Stimulated activated memory B cell treated with anti-CD40 and anti-IgM and Interleukin-4, amounts not matched to agents 10 μg/mL and 1 μg/mL and 100 μg/mL, for 72 hours (primary cell): ENCODE measurements at places on chromosomes 13 and 19.

- no peak for ATAC-seq
Measured at GRCh38 chr19:18415178-18415867, 3.9 kb upstream of the SSBP4 start.

DNA sequence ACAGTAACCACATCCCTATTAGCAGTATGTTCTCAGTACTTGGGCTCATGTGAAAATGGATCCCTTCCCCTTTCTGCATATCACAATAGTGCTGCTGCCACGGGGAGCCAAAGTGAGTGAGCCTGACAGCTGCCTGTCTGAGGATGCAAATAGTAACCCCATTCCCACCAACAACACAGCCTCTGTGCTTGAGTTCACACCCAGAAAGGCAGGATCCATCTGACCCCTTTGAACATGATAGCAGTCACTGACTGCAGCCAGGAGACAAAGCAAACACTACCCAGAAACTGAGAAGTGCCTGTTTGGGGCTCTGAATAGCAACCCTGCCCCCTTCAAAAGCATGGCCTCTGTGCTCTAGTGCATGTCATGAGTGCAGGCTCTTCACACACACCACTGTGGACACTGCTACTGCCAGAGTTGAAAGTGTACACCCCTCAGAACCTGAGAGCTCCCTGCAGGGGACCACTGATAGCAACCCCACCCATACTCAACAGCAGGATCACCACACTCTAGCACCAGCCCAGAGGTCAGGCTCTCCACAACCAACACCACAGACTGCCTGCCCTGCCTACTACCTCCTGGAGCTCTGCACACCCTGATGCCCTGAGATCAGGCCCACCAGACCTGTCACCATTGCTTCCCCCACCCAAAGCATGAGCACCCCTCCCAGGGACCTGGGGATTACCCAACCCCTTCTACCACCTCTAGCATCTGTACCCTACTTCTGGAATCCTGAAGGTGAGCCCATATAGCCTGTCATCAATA, 1563.5 kb upstream of the PRR20A start:
- ATAC-seq: no peak

GRCh38 chr13:111924678-111925075, 142.3 kb upstream of the SOX1 start:
- ATAC-seq: no peak

GRCh38 chr13:84609716-84610115, 727.4 kb upstream of the SLITRK1 start:
- no peak for ATAC-seq

- ATAC-seq: no peak
Measured at GRCh38 chr13:76286178-76286577, 600.0 kb downstream of the KCTD12 start.

DNA sequence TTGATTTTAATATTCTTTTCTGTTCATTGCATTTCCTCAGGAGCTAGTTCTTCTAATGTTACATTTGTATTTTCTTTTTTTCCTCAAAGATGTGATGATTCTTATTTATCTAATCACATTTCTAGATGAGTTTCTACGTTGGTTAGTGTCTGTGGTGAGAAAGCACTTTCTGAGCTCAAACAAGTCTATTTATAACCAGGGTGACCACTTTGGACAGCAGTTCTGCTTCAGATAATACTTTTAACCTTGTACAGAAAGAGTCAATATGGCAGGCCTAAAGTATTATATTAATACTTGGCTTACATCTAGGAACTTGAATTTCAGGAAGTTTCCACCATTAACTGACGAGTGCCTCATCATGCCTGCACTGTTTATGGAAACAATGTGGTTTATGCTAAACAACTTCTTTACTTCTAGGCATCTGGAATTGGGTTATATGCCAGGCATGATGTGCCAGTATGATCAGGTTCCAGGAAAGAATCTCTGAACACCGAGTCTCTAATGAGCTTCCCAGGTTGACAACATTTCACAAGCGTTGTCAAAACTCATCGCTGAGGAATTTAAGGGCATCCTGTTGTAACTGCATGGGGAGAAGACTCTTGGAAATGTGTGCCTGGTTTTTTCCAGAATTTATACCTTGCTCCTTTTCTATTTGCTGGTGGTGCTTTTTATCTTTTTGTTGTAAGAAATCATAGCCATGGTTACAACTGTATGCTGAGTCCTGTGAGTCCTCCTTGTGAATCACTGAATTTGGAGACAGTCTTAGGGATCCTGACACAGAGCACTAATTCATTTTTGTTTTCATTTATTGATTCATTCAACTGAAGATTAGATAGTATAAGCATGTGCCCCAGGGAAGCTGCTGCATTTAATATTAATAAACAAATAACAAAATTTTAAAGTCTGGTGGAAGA, 344.4 kb upstream of the PCDH9 start:
- no peak for ATAC-seq

DNA sequence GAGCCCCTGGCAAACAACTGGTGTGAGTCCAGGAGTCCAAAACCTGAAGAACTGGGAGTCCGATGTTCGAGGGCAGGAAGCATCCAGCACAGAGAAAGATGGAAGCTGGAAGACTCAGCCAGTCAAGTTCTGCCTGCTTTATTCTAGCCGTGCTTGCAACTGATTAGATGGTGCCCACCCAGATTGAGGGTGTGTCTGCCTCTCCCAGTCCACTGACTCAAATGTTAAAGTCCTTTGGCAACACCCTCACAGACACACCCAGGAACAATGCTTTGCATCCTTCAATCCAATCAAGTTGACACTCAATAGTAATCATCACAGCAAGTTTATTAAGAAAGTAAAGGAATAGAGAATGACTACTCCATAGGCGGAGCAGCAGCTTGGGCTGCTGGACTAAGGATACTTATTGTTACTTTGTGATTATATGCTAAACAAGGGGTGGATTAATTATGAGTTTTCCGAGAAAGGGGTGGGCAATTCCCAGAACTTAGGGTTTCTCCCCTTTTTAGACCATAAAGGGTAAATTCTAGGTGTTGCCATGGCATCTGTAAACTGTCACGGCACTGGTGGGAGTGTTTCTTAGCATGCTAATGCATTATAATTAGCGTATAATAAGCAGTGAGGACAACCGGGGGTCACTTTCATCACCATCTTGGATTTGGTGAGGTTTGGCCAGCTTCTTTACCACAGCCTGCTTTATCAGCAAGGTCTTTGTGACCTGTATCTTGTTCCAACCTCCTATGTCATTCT, 65.6 kb upstream of the KCTD15 start:
- ATAC-seq: no peak

DNA sequence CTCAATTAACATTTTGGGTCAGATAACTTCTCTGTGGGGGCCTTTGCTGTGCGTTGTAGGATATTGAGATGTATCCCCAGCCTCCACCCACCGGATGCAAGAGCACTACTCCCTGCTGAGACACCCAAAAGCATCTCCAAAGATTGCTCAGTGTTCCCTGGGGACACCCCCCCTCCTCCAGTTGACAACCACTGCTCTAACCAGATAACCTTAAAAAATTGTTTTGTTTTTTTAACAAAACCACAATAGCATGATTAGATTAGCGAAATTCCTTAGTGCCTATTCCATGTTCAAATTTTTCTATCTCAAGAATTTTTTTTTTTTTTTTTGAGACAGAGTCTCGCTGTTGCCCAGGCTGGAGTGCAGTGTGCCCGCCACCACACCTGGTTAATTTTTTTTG, 2.6 kb upstream of the EPN1 start:
- ATAC-seq: no peak

GRCh38 chr19:56993851-56994250, 125.9 kb upstream of the USP29 start:
- ATAC-seq: no peak

GRCh38 chr19:44947041-44947581, 1.3 kb downstream of the APOC2 start:
- ATAC-seq: no peak

DNA sequence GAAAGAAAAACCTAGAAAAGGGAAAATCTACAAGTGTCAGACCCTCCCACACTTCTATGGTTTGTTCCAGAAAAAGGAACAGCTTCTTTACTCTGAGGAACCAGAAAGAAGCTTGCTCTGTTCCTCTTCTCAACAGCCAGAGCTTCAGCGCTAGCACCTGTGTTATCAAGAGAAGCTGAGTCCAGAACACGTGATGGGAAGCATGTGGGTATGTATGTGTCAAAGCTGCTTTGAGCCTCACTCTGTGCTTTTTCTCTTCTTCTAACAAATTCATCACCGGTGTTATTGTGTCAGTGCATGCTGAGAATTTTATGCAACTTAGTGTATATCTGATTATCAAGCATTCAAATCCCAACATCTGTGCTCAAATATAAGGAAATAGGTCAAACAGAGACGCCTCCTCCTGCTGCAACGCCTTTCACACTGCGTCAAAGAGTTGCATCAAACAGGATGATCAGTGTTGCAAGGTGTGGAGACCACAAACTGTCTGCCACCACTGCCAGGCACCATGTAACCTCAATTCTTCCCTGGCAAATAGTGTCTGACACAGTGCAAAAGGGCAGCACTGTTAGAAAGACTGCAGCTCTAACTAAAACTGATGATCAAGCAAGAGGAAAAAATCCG, 83.9 kb downstream of the LRRC63 start:
- peak; percentile 92 for ATAC-seq

DNA sequence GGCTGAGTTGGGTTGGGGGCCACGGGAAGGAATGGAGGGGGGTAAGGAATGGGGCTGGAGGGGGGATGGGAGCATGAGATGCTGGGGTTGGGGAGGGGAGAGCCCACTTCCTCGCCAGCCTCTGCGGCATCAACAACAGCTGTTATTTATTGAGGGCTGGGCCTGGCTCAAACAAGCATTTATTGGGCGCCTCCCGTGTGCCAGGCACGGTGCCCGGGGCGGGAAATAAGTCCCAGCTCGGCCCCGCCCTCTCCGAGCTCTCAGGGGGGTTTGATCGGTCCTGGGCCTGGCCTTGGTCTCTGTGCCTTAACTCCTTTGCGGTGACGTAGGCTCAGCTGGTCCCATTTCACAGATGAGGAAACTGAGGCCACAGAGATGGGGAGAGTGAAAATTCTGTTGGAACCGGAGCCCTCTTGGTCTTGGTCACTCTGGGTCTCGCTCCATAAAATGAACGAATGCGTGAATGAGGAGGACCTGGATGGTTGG, 919 bp upstream of the ADAMTS10 start:
- no peak for ATAC-seq

DNA sequence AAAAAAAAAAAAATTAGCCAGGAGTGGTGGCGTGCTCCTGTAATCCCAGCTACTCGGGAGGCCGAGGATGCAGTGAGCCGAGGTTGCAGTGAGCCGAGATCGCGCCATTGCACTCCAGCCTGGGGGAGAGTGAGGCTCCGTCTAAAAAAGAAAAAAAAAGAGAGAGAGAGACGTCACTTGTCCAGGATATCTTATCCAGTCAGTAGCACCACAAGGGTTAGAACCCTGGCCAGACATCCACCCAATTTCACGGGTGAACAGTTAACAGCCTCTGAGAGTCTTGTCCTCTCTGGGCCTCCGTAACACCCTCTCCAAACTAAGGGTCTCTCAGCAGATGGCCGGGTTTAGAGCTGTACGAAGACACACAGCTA, 917 bp upstream of the CLPTM1 start:
- ATAC-seq: peak; percentile 4

DNA sequence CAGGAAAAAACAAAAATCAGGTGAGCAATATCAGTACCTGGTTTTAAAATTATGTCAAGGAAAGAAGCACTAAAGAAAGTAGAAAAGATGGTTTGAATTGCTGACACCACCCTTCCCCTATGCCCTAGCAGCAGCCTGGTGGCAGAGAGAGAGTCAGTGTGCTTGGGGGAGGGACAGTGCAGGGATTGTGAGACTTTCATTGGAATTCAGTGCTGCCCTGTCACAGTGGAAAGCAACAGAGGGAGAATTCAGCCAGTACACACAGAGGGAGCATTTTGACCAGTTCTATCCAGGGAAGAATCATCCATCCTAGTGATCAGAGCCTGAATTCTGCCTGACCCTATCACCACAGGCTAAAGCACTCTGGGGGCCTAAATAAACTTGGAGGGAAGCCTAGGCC, 222.4 kb upstream of the PCDH17 start:
- no peak for ATAC-seq

GRCh38 chr19:17138937-17139598, 63.5 kb downstream of the MYO9B start:
- no peak for ATAC-seq

GRCh38 chr19:6580313-6580712, 10.6 kb downstream of the CD70 start:
- ATAC-seq: no peak

GRCh38 chr19:11496391-11497163, 9.1 kb downstream of the ZNF653 start:
- peak; percentile 70 for ATAC-seq

DNA sequence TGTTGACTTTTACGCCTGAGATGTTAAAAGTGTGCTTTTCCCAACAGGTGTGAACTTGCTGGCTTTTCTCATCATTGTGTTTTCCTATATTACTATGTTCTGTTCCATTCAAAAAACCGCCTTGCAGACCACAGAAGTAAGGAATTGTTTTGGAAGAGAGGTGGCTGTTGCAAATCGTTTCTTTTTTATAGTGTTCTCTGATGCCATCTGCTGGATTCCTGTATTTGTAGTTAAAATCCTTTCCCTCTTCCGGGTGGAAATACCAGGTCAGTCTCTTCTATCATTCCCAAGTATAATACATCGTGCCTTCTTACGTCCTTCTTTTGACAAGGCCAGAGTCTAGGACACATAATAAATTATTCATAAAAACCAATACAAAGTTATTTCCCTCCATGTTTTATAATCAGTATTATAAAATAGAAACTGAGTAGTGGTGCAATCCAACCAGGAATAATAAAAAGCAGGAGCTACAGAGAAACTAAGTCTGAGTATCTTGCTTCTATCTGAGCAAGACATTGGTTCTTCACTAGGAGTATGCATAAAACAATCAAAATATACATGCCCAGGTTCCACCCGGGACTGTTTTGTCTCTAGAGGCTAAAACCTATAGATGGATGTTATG, 57.9 kb downstream of the RXFP2 start:
- ATAC-seq: no peak
